SHP77 (cell line): ENCODE measurements at places on chromosomes 12 and 14.

- DNase-seq = no peak
Observed at GRCh38 chr12:113136990-113137511, 1.5 kb upstream of the RASAL1 start.

DNA sequence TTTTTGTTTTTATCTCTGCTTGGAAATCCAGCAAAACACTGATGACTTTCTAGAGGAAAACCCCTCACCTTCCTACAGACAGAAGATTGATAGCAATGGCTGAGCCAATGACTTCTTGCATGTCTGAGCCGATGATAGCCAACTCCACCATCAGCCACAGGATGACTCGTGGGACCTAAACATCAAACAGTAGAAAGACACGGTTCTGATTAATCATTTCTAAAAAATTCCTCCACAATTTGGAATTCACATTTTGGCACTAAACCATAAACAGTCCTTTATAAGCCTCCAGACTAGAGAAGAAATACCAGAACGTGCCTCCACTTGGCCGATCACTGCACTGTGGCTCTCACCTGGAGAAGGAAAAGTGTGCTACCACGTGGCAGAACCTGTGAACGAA is 25.9 kb downstream of the SLC11A2 start:
- no peak for DNase-seq

DNA sequence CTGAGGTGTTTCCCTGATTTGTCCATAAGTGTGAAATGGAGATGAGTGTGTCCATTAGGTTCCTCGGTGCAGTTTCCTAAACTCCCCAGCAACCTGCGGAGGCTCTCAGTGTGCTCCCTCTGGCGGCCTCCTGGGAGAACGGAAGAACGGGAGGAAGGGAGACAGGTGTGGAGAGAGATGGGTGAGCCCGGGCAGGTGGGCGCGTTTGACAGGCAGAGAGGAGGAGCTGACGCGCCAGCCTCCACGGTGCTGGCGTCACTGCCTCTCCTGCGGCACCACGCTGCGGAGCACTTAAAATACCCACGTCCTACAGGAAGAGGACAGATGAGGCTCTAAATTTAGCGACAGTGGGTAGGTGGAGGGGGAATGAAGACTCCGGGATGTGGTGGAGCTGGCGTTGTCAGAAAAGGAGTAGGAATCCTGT is 26.8 kb upstream of the PEX5 start:
- DNase-seq = peak; percentile 22

DNA sequence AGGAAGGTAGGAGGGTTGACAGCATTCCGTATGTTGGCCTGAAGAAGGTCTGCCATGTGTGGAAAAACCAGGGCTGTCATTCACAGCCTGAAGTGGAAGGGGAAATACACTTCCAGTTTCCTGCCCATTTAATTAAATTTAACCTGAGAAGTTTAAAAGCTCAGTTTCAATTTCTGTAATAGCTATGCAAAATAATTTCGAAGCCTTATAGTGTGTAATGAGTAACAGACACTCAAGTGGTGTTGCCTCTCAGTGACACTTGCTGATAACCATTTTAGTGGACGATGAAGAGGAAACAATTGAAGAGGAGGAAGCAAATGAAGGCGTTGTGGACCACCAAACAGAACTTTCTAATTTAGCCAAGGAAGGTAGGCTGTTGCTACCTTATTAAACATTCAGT is 44.8 kb downstream of the EP400 start:
- DNase-seq = no peak

GRCh38 chr12:43964033-43964432 is 128.2 kb downstream of the TMEM117 start:
- no peak for DNase-seq

DNA sequence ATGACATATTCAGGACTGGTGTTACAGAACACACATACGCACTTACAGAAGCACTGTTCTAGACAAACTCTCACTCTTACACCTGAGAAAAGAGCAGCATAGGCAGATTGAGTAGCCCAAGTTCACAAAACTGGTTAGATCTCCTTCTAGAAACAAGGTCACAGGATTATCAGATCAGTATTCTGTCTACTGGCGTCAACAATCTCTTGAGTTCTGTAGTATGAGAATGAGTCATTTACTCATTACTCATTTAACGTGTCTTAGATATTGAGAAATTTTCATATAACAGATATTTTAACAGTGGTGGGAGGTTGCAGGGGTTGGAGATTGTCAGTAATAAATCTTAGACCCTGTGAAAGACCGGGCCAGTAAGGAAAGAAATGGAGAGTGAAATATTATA is 2.8 kb upstream of the TSPAN8 start:
- no peak for DNase-seq

DNA sequence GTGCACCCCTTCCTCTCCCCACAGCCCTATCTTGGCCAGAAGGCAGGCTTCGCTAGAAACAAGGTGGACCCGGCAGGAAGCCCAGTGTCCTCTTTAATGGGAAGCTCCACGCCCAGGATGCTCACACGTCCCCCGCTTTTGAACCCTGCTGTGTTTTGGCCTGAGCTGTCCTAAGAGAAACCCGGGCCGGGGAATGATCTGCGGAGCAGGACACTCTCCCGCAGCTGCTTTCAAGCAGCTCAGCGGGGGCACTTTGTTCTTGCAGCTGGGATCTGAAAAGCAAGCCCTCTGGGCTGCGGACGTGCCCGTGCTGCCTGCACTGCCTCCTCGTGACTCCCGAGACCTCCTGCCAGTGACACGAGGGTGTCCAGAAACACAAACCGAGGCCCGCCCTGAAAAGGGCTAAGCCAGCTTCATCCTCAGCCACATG is 30.0 kb downstream of the SCARB1 start:
- no peak for DNase-seq

DNA sequence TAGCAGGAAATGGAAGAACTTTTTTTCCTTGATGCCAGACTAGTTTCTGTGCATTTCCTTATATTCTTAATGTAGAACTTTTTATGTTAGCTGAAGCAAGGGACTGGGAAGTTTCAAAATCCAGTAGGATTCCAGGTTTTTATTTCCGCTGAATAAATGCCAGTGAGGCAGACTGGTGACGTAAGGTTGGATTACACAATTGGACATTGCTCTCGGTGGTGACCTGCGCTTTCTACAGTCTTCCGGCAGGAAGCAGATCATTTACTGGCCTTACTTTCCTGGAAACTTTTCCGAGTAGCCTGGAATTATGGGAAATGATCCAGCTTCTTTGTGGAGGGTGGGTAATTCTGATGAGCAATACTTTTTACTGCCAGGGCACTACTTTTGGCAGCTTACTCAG is 3.6 kb downstream of the IFT43 start:
- DNase-seq = no peak

- DNase-seq = peak; percentile 71
Observed at GRCh38 chr14:34322940-34323418, 139.1 kb downstream of the SPTSSA start.

GRCh38 chr12:109760930-109761921 is 47.6 kb downstream of the FAM222A start:
- no peak for DNase-seq
